Endothelial cell of coronary artery (primary cell): ENCODE measurements at places on chromosomes 11 and 22. TPM values are rescaled to one million over a fixed set of nuclear protein-coding genes. Genes with fewer than 3 reads are reported as not detected.

The PLA2G3 gene
- not detected in 2 replicates for total RNA-seq

The CLTCL1 gene
- total RNA-seq: 4.2 and 9.9 TPM in 2 replicates

The FOLH1 gene
- total RNA-seq: 0.18 and 0.85 TPM in 2 replicates

The KCTD14 gene
- total RNA-seq: 0.36 and 0.66 TPM in 2 replicates

The OR52N4 gene
- not detected in 2 replicates for total RNA-seq

The LRRC74B gene
- not detected in 2 replicates for total RNA-seq

The ZNF280B gene
- 0.36 and 0.56 TPM in 2 replicates for total RNA-seq

The SCGB1C1 gene
- not detected in 2 replicates for total RNA-seq

The RAG2 gene
- not detected in 2 replicates for total RNA-seq

The CHEK1 gene
- total RNA-seq: 25.3 and 40.8 TPM in 2 replicates

The VPREB1 gene
- not detected in 2 replicates for total RNA-seq

The IL17RA gene
- 6.1 and 6.8 TPM in 2 replicates for total RNA-seq

The CALCA gene
- not detected in 2 replicates for total RNA-seq

The PMM1 gene
- total RNA-seq: 2.5 and 6.0 TPM in 2 replicates

The PYGM gene
- 0.36 and 0.38 TPM in 2 replicates for total RNA-seq

The TPBGL gene
- under 0.01 TPM in 1 of 2 replicates, not detected in the other for total RNA-seq

The SLC15A3 gene
- total RNA-seq: 2.6 and 8.7 TPM in 2 replicates

The MS4A15 gene
- total RNA-seq: not detected in 2 replicates

The NTM gene
- 0.81 and 1.4 TPM in 2 replicates for total RNA-seq

The KIF18A gene
- 8.9 and 15.4 TPM in 2 replicates for total RNA-seq

The NNMT gene
- total RNA-seq: 231 and 378 TPM in 2 replicates

The OR8D4 gene
- total RNA-seq: under 0.01 TPM in 1 of 2 replicates, not detected in the other

The DENND6B gene
- 0.72 and 1.5 TPM in 2 replicates for total RNA-seq
